CMK (cell line): ENCODE measurements at places on chromosomes 16 and 17.

DNA sequence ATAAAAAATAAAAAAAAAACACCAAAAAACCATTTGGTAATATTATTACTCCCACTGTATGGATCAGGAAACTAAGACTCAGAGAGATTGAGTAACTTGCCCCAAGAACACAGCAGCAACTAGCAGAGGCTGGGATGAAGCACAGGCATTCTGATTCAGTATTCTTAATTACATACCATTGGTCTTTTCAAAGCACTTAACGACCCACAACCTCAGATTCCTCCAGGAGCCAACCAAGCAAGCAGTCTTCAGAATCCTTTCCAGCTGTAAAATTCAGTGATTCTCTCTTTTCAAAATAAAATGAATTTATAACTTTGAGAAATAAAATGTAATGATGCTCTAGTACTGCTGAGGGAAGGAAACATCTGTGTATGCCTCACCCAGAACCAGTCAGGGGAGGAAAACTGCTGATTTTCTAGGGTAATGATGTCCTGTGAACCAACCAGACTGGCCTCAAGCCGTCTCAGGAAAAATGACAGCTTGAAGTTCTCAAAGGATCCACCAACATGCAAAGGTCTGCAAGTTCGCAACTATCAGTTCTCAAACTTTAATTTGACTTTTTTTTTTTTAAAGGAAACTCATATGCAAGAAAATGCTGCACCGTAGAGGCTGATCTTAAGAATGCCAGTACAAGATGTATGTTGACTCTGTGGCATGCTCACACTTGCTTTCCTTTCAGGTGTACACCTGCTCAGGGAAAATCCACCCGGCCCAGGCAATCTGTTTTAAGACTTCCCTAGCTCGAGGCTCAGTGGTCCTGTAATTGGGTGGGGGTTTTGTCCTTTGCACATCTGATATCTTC is 9.0 kb downstream of the CUEDC1 start:
- no peak for DNase-seq

DNA sequence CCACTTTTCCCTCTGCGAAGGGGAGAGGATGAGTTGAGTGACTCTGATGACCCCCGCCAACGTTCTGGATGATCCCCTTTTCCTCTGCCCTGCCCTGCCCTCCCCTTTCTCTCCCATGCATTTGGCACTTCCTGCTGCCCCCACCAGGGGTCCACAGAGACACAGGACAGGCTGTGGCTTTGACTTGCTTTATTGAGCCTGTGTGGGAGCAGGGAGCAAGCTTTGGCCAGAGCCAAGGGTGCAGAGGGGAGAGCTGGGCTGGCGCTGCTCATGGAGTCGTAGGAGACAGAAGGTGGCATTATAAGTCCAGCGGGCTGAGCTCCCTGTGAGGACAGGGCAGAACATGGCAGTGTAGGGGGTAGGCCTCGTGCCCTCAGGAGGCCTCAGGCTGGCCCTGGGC is 1.6 kb downstream of the PPY start:
- no peak for DNase-seq

DNA sequence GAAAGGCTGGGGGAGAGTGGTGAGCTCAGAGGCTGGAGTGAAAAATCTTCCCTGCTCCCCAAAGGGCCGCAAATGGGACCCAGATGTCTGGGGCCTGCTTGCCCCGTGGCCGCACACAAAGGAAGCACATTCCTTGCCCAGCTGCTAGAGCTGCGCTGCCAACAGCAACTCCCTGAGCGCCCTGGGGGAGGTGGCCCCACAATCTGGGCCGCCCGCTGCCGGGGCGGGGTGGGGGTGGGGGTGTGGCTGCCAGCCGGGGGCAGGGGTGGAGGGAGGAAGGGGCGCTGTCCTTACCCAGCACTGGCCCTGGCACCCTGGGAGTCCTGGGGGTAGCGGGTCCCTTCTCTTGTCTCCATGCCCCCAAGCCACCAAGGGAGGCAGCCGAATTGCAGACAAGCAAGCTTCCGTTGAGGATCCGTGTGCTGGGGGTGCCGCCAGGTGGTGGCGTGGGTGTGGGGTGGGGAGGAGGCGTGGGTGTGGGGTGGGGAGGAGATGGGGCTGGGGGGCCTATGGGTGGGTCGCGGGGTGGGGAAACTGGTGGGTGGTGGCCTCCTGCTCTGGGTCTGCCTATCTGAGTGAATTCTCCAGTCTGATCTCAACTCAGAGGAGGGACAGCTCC is 48.4 kb upstream of the PABPN1L start:
- no peak for DNase-seq

GRCh38 chr17:66341462-66341861 is 39.0 kb downstream of the PRKCA start:
- DNase-seq, result no peak

DNA sequence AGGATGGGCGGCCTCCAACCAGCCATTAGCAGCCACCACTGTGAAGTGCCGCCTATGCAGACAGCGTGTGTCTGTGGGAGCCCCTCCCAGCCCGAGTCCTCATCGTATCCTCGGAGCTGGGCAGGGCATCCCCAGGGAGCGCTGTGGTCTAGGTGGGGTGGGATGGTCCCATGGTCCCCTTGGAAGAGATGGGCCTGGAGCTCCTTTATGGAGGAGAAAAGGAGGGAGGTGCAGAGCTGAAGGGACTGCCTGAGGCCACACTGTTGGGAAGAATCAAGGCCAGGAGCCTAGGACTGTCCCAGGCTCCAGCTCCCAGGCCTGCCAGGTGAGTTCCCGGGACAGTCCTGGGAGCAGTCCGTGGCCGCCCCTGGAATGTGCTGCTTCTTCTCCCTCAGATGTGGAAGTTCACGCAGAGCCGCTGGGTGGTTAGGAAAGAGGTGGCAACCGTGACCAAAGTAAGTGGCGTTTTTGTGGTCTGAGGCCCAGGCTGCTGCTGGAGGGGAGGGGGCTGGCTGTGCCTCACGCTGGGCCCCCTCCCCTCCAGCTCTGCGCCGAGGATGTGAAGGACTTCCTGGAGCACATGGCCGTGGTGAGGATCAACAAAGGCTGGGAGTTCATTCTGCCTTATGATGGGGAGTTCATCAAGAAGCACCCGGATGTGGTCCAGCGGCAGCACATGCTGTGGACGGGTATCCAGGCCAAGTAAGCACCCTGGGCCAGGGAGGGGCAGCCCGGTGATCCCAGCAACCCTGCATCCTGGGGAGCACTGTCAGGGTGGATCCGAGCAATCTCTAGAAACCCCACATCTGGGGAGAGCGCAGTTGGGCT is 27.0 kb downstream of the POLR3E start:
- no peak for DNase-seq

DNA sequence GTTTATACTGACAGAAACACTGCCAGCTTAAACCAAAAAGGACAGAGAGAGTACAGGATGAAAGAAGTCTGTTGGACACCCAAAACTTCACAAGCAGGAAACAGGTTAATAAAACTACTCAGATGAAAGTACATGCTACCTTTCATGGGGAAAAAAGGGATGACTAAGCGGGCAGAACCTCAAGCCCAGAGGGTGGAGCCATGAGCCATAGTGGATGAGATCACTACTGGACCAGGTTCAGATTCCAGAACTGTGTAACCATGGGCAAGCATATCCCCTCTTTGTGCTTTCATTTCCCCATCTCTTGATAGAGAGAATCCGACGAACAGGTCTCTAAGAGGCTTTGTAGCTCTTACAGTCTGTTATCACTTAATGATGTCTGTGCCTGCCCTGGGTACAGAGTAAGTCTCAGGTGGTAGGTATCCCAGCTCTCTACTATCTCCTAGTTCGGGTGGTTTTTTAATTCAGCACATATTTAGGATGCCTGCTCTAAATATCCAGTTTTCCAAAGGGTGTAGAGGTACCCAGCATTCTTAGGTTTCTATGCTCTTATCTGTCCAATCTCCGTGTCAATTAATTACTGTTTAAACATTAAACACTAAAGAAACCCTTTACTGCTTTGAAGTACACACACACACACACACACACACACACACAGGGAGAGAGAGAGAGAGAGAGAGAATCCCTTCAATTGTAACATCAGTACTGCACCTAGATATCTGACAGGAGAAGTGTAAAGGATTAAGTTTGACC is 206.7 kb downstream of the ZNF423 start:
- DNase-seq, result no peak
